ENCODE measurements at places on chromosomes 12 and 14.

GRCh38 chr14:68088451-68088854 lies 268.9 kb downstream of the RAD51B start:
- no peak for DNase-seq

GRCh38 chr12:14849661-14850060 lies 6.3 kb upstream of the ART4 start:
- DNase-seq, result no peak

- no peak for DNase-seq
Measured at GRCh38 chr14:88599326-88599725, 36.5 kb downstream of the ZC3H14 start.

- DNase-seq, result no peak
Measured at GRCh38 chr14:53603994-53604393, 352.6 kb downstream of the BMP4 start.

DNA sequence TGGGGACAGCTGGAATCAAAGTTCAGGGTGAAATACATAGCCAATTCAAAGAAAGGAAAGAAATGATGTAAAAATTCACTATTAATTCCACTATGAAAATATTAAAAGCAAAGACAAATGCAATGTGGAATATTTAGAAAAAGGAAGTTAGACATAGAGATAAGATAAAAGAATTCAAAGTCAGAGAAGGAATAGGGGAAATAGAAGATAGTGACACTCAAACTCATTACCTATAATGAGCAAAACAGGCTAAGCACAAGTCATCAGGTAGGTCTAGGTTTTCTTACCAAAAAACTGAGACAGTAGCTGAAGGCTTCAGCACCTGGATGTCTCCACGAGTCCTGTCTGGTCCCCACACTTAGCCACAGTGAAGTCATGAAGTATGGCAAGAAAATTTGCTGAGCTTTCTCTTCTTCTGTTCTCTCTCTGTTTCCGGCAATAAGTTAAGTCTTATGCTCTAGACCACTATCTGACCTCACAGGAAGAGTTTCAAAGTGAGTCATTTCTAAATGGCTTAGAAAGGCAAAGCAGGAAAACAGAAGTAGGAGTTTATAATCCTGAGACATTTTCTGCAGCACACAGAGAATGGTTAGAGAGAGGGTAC lies at the start of gene C3AR1:
C3AR1 (minus strand) TSS at position 369 of the 604 bp plus-strand sequence. CDS start 6,174 bp downstream, outside the sequence.
- DNase-seq, result no peak

GRCh38 chr12:119440803-119441360 lies 106.4 kb downstream of the CCDC60 start:
- DNase-seq, result no peak

Measured in PC-9 (cell line).